ENCODE measurements at places on chromosomes 16 and 17. TPM values are rescaled to one million over a fixed set of nuclear protein-coding genes. Genes with fewer than 3 reads are reported as not detected.

DNA sequence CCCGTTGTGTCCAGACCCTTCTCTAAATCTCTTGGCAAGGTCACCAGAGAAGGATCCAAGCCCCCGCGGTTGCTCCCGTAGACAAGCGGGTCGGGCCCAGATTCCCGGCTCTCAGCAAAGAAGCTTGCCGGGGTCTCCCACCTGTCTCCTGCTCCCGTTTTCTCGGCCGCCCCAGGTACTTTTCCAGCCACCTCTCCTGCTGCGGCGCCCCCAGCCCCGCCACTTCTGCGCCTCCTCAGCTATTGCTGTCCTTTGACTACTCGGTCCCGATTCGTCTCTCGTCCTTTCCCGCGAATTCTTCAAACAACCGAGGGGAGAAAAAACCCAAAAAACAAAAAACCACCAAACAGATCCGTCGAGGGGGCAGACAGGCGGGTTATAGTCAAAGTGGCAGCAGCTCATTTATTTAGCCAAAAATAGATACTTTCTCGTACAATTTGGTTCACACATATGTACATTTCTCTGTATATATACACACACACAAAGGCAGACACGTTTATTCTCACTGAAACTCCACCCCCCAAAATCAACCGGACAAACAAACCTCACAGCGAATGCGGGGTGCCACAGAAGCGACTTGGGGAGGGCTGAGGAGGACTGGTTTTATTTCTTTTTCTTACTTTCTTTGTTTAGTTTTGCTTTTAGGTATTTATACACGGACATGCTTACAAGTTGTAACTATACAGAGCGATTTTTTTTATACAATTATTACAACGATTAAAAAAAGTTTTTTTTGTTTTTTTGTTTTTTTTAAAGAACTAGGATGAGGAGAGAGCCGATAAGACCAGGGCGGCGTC, 3.5 kb downstream of the IRX3 start:
- H3K4me3 ChIP-seq: no peak overlapping the region
- no peak for DNase-seq
- H3K4me1 ChIP-seq: peaks cover 1% of the 10 kb centered on the region
- H3K36me3 ChIP-seq: no peaks in the 10 kb centered on the region
- peaks cover 3% of the 10 kb centered on the region for H3K27me3 ChIP-seq

- H3K27ac ChIP-seq: no peak overlapping the region
- no peaks in the 10 kb centered on the region for H3K36me3 ChIP-seq
- no peaks in the 10 kb centered on the region for H3K27me3 ChIP-seq
- DNase-seq: no peak
- H3K4me3 ChIP-seq: no peak overlapping the region
- H3K4me1 ChIP-seq: peaks cover 4% of the 10 kb centered on the region
Observed at GRCh38 chr17:41324180-41325075, 8.9 kb upstream of the KRTAP17-1 start.

CTRB1 gene
- total RNA-seq: 11.0 TPM

ASGR2 gene
- 0.25 TPM for total RNA-seq

DNA sequence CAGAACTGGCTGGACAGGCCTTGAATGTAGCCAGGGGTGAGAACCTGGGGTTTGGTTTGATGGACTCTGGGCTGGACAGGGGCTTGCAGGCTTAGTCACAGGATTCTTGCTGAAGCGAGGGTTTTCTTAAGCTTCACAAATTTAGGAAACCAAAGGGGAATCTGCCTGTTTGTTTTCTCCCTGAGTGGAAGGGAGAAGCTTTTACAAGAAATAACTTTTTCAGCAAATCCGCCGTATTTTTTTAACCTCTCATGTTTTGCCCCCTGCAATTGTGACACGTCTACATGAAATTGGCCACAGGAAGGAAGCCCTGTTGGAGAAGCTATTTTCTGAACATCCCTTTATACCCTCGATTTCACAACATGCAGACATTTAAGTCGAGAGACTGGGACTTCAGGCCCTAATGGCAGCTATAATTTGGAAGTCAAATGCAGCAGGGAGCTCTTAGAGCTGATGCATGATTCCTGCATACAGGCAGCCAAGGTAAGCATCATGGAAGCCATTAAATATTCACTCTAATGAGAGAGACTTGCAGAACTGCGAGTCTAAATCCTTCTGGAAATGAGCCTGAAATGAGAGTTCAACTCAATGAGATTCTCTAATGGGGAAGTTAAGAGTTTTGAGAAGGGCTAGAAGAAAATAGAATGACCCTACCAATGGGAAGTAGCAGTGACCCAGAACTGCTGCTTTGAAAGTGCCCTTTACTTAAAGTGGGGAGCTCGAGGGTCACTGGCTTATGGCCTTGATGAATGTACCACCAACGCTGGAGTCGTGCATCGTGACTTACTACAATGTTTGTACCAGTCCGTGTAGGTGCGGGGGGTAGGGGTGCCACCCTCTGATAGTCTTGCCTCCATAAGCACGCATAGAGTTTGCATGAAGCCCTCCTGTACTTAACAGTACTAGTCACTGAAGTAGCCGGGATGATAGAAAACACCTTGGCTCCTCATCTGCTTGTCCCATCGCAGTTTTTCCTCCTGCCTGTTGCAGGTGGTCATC, 45.1 kb upstream of the IRF8 start:
- no peak for DNase-seq
- no peak overlapping the region for H3K27ac ChIP-seq
- no peaks in the 10 kb centered on the region for H3K36me3 ChIP-seq
- no peaks in the 10 kb centered on the region for H3K4me1 ChIP-seq
- H3K27me3 ChIP-seq: no peaks in the 10 kb centered on the region
- no peak overlapping the region for H3K4me3 ChIP-seq

DNA sequence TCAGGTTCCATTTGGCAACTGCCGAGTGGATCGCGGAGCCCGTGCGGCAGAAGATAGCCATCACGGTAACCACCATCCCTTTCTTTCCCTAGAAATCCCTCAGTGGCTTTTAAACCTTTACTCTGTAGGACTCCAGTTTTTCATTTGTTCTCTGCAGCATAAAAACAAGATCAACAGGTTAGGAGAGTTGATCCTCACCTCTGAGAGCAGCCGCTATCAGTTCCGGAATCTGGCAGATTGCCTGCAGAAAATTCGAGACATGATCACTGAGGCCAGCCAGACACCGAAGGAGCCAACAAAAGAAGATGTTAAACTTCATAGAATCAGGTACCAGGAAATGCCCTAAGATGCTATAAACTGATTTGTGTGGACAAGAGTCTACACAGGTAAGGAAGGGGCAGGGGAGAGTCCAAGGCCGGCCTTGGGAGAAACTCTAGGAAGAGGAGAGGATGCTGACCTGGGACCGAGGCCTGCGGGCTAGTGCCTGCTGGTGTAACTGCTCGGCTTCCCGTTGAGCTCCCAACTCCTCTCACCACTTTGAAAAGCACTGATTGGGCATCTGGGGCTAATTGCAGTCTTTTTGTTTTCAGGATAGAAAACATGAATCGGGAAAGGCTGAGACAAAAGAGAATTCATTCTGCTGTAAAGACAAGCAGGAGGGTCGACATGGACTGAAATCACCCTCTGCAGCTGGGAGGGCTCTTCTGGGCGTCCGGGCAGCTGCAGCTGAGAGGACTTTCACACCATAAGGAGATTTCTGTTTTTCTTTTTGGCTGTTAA, 8.1 kb downstream of the MRPL58 start:
- DNase-seq: no peak
- no peaks in the 10 kb centered on the region for H3K36me3 ChIP-seq
- no peaks in the 10 kb centered on the region for H3K27me3 ChIP-seq
- no peak overlapping the region for H3K27ac ChIP-seq

DNA sequence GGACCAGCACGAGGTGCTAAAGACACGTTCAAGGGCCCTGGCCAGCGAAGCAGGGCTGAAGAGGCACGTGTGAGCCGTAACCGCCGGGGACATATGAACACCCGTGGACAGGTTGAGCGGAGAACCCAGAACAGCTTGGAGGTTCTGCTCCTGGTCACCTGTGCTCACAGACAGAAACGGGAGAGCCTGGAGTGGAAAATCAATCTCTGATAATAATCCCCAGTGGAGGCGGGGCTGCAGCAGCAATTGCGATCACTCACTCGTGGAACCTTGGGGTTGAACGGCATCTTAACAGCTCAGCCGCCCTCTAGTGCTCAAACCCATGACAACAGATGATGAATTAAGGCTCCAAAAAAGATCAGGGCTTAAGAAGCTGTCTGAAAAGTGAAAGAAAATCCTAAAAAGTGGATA, 25.6 kb downstream of the WIPI1 start:
- no peak overlapping the region for H3K27ac ChIP-seq
- H3K27me3 ChIP-seq: no peaks in the 10 kb centered on the region
- no peak overlapping the region for H3K4me3 ChIP-seq
- no peaks in the 10 kb centered on the region for H3K4me1 ChIP-seq

DNA sequence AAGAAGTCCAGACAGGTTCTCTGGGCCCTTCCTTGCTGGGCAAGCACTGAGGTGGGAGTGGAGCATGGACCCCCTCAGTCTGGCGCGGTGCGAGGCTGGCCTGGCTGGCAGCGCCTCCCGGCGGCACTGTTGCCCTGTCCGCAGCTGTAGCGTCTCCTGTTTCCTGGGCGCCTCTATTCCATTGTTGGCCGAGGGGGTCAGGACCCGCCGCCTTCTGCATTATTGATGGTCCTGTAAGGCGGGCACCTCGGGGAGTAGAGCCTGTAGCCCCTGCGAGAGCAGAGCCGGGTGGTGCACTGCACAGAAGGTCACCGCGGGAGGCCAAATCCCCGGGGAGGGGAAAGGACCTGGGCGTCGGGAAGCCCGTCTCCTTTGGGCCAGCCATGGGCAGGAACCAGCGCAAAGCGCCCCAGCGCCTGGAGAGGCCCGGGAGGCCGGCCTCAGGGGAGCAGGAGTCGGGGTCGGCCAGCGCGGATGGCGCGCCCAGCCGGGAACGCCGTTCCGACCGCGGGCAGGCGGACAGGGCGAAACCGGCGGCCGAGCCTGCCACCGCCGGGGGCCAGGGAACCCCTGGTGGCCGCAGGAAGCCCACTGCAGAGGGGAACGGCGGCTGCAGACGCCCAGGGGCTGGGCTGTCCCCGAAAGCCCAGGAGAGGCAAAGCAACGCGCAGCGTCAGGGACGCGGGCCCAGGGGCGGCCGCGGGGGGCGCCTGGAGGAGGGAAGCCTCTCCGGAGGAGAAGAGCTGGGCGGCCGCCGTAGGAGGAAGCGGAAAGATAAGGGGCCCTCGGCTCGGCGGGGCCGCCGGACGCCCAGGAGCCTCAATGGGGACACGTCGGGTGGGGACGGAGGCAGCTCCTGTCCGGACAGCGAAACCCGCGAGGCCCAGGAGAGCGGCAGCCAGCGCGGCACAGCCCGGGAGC, at the start of gene MYO15B:
TSS of gene MYO15B (plus strand) at position 126 of the 921 bp plus-strand sequence. CDS start at position 384, 258 bp downstream.
- DNase-seq: peak; percentile 70
- peak within 1 kb of the TSS; percentile 93 for H3K27ac ChIP-seq
- no peaks in the 10 kb centered on the region for H3K36me3 ChIP-seq

GRCh38 chr16:82067042-82067803, 32.2 kb downstream of the HSD17B2 start:
- H3K4me3 ChIP-seq: no peak overlapping the region
- no peaks in the 10 kb centered on the region for H3K4me1 ChIP-seq
- H3K36me3 ChIP-seq: no peaks in the 10 kb centered on the region
- DNase-seq: no peak

DNA sequence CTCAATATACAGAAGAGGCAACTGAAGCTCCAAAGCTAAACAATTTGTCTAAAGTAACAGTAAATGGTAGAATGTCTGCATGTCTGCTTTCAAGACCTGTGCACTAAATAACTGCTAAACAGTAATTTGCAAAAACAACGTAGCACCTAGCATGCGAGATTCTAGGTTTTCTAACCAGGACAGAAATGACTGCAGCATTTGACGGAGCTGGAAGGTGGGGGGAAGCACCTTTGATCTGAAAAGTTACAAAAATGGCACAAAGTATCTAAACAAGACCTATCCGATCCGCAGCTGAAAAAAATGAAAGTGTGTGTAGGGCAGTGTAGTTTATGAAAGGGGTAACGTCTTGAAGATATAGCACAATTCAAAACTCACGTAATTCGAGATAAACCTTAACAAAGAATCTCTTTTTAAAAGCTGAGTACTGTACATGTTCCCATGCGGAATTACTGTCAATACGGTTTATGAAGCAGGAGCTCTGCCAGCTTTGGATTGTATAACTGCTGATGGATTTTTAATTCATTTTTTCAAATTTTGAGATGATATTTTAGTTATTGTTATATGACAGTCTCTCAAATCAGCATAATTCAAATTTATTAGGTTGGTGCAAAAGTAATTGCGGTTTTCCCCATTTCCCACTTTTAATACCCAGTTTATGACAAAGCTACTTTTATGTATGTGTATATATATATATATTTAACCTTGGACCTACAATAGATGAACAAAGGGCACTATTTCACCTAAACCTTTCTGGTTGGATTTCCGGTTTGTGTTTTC, 1.2 kb upstream of the WIPI1 start:
- no peaks in the 10 kb centered on the region for H3K36me3 ChIP-seq
- H3K27me3 ChIP-seq: no peaks in the 10 kb centered on the region
- peak overlapping the region; percentile 55 for H3K4me3 ChIP-seq

- no peak overlapping the region for H3K27ac ChIP-seq
- H3K27me3 ChIP-seq: no peaks in the 10 kb centered on the region
- no peaks in the 10 kb centered on the region for H3K4me1 ChIP-seq
- H3K4me3 ChIP-seq: peak overlapping the region; percentile 54
- no peaks in the 10 kb centered on the region for H3K36me3 ChIP-seq
Observed at GRCh38 chr16:58464916-58465731, 34.8 kb upstream of the NDRG4 start.

CDH15 gene
- not detected for total RNA-seq
